ENCODE measurements at places on chromosomes 12 and 14.

DNA sequence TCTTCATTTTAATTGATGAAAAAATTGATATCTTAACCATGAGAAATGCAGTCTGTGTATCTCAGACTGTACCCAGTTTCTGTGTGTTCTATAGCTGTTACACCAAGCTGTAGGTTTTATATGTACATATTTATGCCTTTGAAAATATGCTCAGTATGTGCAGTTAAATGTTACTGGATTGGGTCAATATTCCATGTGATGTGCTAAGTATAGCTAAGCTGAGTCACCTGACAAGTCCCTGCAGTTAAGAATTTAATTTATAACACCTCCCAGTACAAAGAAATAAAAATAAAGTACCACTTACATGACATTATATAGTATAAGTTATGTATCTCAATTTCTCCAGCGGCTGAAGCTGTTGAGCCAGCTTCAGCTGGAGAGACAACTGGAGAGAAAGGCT lies 984.0 kb downstream of the GALC start:
- no peak for DNase-seq

GRCh38 chr14:69587389-69587788 lies 12.7 kb upstream of the CCDC177 start:
- DNase-seq: no peak

- no peak for DNase-seq
Observed at GRCh38 chr12:46402451-46402850, 29.9 kb upstream of the SLC38A2 start.

- DNase-seq: no peak
Observed at GRCh38 chr14:105146976-105147635, 21.5 kb downstream of the JAG2 start.

- no peak for DNase-seq
Observed at GRCh38 chr12:57176846-57177245, 29.4 kb upstream of the LRP1-AS start.

DNA sequence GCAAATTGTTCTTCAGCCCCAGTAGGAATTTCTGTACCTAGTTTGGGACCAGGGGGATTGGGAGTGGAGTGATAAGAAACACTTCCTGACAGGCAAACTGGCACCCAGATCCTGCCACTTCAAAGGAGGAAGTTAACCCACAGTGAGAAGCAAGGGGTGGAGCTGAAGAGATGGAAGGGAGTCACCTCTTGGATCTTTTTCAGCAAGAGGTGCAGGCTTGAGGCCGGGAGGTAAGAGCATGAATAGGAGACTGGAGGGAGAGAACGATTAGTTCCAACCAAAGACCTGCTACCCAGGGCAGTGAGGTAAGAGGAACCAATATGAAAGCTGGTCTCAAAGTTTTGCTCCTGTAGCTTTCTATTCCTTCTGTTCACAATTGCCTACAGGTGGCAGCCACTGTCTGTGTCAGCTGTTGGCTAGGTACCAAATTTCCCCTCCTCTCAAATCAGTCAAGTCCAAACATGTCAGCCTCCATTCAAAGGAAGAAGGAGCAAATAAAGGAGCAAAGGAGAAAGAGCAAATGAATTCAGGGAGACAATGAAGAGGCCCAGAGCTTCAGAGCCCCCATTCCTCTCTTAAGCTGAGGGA lies 14.9 kb upstream of the TAC3 start:
- no peak for DNase-seq

GRCh38 chr12:113299619-113300237 lies 35.2 kb downstream of the SLC8B1 start:
- DNase-seq: no peak

DNA sequence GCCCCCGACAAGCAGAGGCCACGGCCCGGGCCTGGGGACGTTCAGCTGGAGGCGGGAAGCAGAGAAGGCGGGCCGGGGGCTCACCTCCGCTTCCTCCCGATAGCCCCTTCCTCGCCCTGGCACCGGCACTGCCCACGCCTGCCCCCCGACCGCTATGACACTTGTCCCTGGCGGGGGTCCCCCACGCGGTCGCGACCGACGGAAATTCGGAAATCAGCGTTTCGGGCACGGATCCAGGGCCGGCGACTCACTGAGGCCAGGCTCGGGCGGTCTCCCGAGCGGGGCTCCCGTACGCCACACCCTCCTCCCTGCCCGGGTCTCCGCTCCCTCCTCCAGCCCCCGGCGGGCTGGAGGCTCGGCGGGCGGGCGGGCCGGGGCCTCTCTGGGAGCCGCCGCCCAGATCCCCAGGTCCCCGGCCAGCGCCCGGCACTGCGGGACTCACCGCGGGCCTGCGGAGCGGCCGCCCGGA lies 581 bp downstream of the PITPNM2 start:
- DNase-seq: no peak

GRCh38 chr12:29299633-29300032 lies 81.3 kb downstream of the ERGIC2 start:
- no peak for DNase-seq

DNA sequence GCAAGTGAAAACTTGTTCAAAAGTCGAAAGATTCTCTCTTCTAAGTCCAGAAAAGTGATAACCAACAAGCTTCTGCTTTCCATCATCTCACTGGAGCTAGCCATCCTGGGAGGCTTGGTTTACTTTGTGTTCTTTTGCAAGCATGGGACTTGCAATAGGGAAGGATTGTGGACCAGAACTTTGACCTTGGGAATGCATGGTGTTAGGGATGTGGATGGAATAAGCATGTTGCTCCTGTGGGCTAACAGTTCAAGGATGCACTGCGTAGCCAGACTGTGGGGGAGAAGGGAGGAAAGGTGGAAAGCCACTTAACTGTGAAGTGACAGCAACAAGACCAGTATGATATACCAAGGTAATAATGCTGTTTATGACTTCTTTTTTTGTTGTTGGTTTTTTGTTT lies 28.6 kb downstream of the SOAT2 start:
- DNase-seq: no peak

DNA sequence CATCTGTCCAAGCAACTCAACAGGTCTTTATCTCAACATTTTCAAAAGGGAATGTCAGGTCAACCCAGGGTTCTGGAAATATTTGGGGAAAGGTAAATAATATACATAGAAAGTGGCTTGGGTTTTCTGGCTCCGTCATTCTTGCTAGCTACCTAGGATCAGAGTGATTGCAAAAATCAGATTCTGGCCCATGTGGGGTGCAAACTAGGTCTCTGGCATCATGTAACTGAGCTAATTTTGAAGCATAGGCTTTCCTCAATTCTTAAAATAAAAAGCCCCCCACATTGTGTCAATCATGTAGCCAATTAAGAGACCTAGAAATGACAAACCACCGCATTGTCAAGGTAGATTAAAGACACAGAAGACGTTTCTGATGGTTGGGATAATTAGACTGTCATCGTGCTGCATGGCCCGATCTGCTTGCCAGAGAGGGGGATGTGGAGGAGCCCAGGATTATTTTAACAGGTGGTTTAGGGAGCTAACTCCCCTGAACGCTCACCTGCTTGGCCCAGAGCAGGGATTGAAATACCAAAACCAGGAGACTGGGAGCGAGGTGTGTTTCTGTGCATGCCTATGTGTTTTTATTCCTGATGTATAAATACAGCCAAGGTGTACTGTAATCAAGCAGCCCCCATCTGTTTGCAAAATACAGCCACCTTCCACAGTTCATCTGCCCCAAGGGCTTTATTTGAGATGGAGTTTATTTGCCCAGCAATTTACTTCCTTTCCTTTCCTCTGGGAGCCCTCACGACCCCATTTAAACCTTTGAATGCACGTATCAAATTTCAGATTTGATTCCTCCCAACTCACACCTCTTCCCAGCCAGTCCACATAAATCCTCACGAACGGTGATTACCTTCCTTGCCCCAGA lies 189.5 kb downstream of the TTC8 start:
- no peak for DNase-seq

GRCh38 chr12:129034558-129035289 lies 181.4 kb downstream of the GLT1D1 start:
- DNase-seq: no peak

GRCh38 chr12:131114942-131115584 lies 161.4 kb downstream of the ADGRD1 start:
- DNase-seq: no peak

GRCh38 chr12:97490141-97490540 lies 27.5 kb downstream of the RMST start:
- no peak for DNase-seq

GRCh38 chr14:71321574-71322315 lies 414.5 kb downstream of the PCNX1 start:
- DNase-seq: no peak

DNA sequence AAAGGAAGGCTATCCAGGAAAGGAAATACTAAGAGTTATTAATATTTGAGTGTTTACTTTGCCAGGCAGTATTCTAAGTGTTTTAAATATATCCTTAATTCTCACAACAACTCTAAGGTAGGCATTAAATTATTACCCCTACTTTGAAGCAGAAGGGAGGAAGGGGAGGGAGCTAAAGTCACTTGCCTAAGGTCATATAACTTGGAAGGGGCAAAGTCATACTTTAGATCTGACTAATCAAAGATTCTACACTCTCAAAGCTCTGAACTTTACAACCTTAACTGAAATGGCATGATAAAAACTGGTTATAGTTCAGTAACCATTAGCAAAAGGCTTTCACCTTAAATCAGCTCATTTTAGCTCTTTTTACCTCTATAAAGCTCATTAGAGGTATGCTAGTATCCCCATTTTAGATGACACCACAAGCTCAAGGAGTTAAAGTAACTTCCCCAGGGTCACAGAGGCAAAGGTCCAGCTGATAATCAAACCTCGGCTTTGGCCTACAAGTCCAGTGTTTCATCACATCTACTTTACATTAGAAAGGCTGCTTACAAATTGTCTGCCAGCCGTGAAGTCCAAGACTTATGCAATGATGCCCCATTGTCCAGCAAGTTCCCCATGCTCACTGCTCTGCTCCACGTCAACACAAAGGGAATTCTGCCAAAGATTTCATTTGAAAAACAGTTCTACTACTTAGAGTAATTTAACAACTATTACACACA lies 223.9 kb downstream of the MED13L start:
- DNase-seq: no peak

DNA sequence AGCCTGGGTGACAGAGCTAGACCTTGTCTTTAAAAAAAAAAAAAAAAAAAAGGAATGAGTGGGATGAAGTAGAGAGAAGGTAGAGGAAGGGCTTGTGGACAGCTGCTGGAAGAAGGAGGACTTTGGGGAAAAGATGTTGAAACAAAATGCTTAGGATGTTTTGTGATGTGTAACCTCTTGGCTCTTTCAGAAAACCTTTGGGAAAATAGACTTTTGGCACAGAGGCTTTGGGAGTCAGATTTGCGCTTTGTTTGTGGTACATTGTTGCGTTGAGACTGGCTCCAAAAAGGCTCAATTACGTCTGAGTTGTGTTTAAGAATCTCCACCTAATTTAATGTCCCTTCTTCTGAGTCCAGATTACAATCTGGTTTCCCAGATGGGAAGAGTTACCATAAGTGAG lies 32.9 kb upstream of the SPTLC2 start:
- no peak for DNase-seq

DNA sequence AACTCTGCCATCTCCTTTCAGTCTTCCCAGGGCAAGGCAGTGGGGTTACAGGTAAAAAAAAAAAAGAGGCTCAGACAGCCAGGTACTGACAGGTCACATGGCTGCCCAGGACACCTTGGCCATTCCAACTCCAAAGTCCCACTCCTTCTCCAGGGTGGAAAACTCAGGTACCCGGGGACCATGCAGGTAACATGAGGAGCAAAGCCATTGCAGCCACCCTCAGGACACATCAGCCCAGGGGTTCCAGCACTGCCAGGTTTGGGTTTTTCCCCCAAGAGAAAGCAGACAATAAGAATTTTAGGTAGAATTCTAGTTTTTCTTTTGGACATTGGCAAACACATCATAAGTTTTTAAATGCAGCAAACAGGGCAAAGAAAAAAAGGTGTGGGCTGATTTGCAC lies 15.3 kb downstream of the FAM222A start:
- DNase-seq: no peak

DNA sequence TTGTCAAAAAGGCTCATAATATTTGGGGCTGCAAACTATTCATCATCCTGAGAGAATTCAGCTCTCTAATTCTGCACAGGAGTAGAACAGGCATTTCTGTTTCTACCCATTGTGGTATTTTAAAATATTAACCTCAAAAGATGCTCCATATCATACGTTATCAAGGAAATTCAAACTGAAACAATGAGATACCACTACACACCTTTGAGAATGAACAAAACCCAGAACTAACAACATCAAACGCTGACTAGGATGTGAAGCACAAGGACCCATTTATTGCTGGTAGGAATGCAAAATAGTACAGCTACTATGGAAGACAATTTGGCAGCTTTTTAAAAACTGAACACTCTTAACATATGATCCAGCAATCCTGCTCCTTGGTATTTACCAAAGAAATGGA lies 171.8 kb downstream of the DUSP6 start:
- no peak for DNase-seq

GRCh38 chr14:94769391-94770250 lies at the start of gene GSC:
TSS of gene GSC (minus strand) at chr14:94770113. CDS start at chr14:94770015, 98 bp downstream.
- DNase-seq: no peak

- DNase-seq: peak; percentile 90
Observed at GRCh38 chr14:104826189-104826860, 25.4 kb downstream of the ZBTB42 start.

DNA sequence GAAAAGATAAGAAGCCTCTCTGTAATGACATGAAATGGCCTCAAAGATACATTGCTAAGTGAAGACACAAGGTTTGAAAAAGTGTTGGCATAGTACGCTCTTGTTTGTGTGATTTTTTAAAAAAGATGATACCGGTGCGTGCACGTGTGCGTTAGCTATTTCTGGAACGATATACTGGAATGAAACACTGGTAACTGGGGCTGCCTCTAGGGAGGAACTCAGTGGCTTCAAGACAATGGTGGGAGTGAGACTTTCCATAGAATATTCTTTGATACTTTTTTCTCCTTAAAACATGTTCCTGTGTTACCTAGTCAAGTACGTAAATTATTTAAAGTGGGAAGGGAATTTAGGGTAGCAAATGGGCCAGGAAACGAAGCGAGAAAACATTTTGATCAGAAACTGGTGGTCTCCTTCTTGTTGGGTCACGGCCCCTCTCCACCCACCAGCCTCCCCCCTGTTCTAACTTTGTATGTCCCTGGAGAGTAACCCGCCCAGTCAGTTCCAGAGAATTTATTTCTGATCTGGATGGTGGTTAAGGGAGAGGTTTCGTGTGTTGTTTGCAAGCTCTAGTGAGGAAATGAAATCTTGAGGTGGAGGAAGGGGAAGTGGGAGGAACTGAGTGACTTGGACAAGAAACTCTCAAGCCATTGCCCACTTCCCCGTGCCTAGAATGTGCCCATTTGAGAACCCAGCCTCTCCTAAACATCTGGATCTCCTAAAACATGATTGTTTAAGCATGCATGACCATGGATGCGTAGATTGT lies 6.6 kb downstream of the FGF6 start:
- no peak for DNase-seq

GRCh38 chr14:30521899-30522736 lies 36.8 kb upstream of the G2E3 start:
- no peak for DNase-seq

GRCh38 chr14:92719421-92719820 lies 29.0 kb downstream of the LGMN start:
- no peak for DNase-seq

GRCh38 chr12:133181238-133181959 lies at the start of gene ZNF268:
TSS of gene ZNF268 (plus strand) at chr12:133181495. CDS start at chr12:133181998, 503 bp downstream.
- peak; percentile 88 for DNase-seq

Measured in activated T-cell treated with anti-CD3 and anti-CD28 coated beads for 24 hours (primary cell).